ENCODE measurements at places on chromosomes 16 and 17. TPM values are rescaled to one million over a fixed set of nuclear protein-coding genes. Genes with fewer than 3 reads are reported as not detected.

The KRTAP3-1 gene
- total RNA-seq = not detected

The TM4SF5 gene
- not detected for total RNA-seq

GRCh38 chr17:49193513-49194296, 16.7 kb downstream of the GNGT2 start:
- no peaks in the 10 kb centered on the region for H3K4me1 ChIP-seq
- H3K27ac ChIP-seq = peak overlapping the region; percentile 99
- peak; percentile 81 for DNase-seq
- H3K4me3 ChIP-seq = peak overlapping the region; percentile 83

The CRHR1 gene
- 1.4 TPM for total RNA-seq

DNA sequence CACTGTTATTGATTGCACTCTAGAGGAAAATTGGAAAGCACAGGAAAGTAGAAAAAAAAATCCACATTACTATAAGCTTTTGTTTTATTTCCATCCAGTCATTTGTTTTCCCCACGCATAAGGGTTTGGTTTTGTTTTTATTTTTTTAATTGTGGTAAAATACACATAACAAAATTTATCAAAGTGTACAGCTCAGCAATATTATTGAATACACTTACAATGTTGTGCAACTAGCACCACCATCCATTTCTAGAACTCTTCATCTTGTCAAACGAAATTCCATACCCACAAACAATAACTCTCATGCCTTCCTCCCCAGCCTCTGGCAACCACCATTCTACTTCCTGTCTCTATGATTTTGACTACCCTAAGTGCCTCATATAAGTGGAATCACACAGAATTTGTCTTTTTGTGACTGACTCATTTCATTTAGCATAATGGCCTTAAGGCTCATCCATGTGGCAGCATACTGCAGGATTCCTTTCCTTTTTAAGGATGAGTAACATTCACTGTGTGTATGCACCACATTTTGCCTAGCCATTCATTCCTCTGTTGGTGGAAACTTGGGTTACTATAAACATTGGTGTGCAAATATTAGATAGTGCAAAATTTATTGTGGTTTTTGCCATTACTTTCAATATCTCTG, 11.1 kb downstream of the SPPL2C start:
- H3K27me3 ChIP-seq = no peaks in the 10 kb centered on the region
- H3K4me3 ChIP-seq = no peak overlapping the region
- no peaks in the 10 kb centered on the region for H3K4me1 ChIP-seq
- no peaks in the 10 kb centered on the region for H3K36me3 ChIP-seq

DNA sequence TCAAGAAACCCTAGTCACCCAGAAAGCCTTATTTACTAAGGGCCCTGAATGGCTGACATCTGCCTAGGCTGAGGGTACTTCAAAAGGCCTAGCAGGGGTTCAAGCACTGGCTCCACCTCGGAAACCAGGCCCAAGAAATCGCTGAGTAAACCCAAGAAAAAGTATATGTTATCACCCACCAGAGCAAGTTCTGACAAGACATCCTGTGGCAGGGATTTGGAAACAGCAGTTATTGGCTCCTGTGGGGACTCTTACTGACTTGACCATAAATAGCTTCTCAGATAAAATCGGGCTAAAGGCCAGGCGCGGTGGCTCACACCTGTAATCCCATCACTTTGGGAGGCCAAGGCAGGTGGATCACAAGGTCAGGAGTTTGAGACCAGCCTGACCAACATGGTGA, 12.2 kb downstream of the ATP6V0D1 start:
- no peak overlapping the region for H3K4me3 ChIP-seq
- H3K36me3 ChIP-seq = no peaks in the 10 kb centered on the region
- H3K27ac ChIP-seq = no peak overlapping the region

The KREMEN2 gene
- total RNA-seq = 0.18 TPM

The P3H4 gene
- total RNA-seq = 15.1 TPM

The PLEKHG4 gene
- total RNA-seq = 28.7 TPM

GRCh38 chr17:37318931-37319594, 56.7 kb upstream of the C17orf78 start:
- H3K27me3 ChIP-seq = no peaks in the 10 kb centered on the region
- no peak overlapping the region for H3K4me3 ChIP-seq
- H3K4me1 ChIP-seq = no peaks in the 10 kb centered on the region
- no peaks in the 10 kb centered on the region for H3K36me3 ChIP-seq

The KRT32 gene
- total RNA-seq = 0.18 TPM

GRCh38 chr16:75237398-75238131, 13.9 kb downstream of the BCAR1 start:
- DNase-seq = peak; percentile 43
- peak overlapping the region; percentile 79 for H3K27ac ChIP-seq
- no peaks in the 10 kb centered on the region for H3K36me3 ChIP-seq
- peaks cover 15% of the 10 kb centered on the region for H3K4me1 ChIP-seq
- no peak overlapping the region for H3K4me3 ChIP-seq
- no peaks in the 10 kb centered on the region for H3K27me3 ChIP-seq

The KRT12 gene
- not detected for total RNA-seq

The ALDH3A1 gene
- total RNA-seq = 1.1 TPM

GRCh38 chr17:63140255-63140654, 174.2 kb downstream of the TANC2 start:
- H3K36me3 ChIP-seq = no peaks in the 10 kb centered on the region
- H3K4me3 ChIP-seq = no peak overlapping the region
- H3K27me3 ChIP-seq = no peaks in the 10 kb centered on the region
- H3K4me1 ChIP-seq = no peaks in the 10 kb centered on the region
- no peak overlapping the region for H3K27ac ChIP-seq

The DNAH2 gene
- total RNA-seq = 2.4 TPM

The ODAD4 gene
- 1.4 TPM for total RNA-seq

The NPB gene
- 1.1 TPM for total RNA-seq

GRCh38 chr17:81722184-81723120, 10.4 kb downstream of the SLC25A10 start:
- H3K4me3 ChIP-seq = no peak overlapping the region
- no peak overlapping the region for H3K27ac ChIP-seq
- DNase-seq = peak; percentile 48
- H3K4me1 ChIP-seq = peaks cover 4% of the 10 kb centered on the region
- H3K36me3 ChIP-seq = no peaks in the 10 kb centered on the region

DNA sequence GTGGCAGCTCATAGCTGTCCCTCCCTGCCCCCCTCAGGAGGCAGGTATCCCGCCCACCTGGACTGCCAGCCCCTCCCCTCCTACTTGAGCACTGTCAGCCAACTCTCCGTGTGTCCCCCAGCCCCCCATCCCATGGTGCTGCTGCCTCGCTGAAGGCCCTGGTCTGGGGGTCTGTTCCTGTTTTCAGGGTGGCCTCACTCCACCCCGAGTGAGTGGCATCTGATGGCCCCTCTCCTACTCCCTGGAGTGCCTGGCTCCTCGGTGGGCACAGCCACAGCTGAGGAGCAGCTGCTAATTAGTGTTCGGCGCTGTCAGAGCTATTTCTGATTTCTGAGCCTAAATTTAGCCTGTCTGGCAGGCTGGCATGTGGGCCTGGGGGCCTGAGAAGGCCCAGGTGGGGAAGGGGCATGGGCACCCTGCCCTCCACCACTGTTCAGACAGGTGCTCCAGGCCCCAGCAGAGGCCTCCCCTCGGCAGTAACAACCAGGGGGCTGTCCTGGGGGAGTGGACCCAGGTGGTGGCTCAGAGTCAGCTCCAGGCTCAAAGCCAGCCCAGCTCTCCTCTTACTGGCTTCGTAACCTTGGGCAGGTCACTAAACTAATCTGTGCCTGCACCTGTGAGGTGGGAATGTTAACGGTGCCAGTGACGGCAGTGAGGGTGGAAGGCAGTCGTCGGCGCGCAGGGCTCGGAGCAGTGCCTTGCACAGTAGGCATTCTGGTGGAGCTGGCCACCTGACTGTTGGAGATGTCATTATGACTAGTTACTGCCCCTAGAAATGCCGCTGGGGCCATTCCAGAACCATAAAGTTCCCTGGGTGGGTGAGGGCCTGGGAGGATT, 6.5 kb downstream of the FMNL1 start:
- no peaks in the 10 kb centered on the region for H3K27me3 ChIP-seq
- no peak overlapping the region for H3K4me3 ChIP-seq
- DNase-seq = no peak
- H3K27ac ChIP-seq = no peak overlapping the region

GRCh38 chr16:50235581-50235980, 30.8 kb upstream of the ADCY7 start:
- no peak overlapping the region for H3K4me3 ChIP-seq
- no peaks in the 10 kb centered on the region for H3K36me3 ChIP-seq
- no peak for DNase-seq

DNA sequence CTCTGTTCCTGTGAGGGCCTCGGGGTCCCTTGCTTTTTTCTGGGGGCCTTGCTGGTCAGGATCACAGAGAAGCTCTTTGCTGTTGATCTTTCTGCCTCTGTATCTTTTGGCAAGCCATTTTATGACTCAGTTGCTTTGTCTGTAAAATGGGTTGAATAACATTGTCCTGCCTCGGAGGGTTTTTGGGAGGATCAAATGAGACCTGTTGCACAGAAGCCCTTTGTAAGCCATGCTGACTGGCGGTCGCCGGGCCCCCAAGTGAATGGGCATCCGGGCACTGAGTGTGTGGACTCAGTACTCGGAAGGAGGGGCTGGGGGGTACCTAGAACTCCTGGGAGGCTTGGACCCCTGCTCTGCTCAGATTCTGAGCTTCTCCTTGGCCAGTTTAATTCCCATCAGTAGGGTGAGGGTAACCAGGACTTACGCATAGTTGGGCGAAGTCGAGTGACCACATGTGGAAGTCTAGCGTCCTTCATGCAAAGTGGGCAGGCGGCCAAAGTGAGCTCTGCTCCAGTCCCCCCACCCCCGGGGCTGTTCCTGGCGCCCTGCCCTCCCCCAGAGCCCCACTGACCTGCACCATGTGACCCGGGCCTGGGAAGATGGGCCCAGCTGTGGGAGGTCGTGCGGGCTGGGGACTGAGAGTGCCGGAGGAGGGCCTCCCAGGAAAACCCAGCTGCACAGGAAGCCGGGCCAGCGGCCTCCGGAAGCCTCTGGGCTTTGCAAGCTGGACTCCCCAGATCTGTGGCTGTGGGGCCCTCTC, 284.0 kb downstream of the SEC14L1 start:
- no peaks in the 10 kb centered on the region for H3K27me3 ChIP-seq
- H3K4me3 ChIP-seq = no peak overlapping the region
- peaks cover 55% of the 10 kb centered on the region for H3K4me1 ChIP-seq
- H3K36me3 ChIP-seq = no peaks in the 10 kb centered on the region
- H3K27ac ChIP-seq = peak overlapping the region; percentile 90

The ATP2C2 gene
- not detected for total RNA-seq

The C17orf50 gene
- total RNA-seq = not detected

GRCh38 chr16:17481736-17482135, 11.0 kb upstream of the XYLT1 start:
- H3K27me3 ChIP-seq = no peaks in the 10 kb centered on the region
- no peak overlapping the region for H3K27ac ChIP-seq
- no peaks in the 10 kb centered on the region for H3K36me3 ChIP-seq
- no peak for DNase-seq

DNA sequence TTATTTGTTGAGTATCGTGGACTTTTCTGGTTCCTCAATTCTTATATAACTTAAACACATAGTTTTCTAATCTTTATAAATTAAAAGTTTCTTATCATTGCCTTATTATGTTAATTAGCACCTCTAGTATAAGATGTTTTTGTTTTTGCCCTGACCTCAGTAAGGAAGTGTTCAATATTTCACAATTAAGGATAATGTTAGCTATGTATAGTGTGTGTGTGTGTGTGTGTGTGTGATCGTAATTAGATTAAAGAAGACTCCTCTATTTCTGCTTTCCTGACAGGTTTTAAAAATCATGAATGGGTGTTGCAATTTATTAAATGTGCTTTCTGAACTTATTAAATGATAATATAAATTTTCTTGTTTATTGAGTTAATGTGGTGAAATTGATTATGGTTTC, 12.0 kb downstream of the IL21R start:
- H3K4me1 ChIP-seq = no peaks in the 10 kb centered on the region
- no peak overlapping the region for H3K27ac ChIP-seq
- DNase-seq = no peak
- H3K27me3 ChIP-seq = no peaks in the 10 kb centered on the region
- no peak overlapping the region for H3K4me3 ChIP-seq

- no peaks in the 10 kb centered on the region for H3K4me1 ChIP-seq
- no peak for DNase-seq
- no peaks in the 10 kb centered on the region for H3K36me3 ChIP-seq
- H3K4me3 ChIP-seq = no peak overlapping the region
These were observed 558.0 kb upstream of the KIF2B start for GRCh38 chr17:53264730-53265129.

The MMP25 gene
- 0.72 TPM for total RNA-seq

DNA sequence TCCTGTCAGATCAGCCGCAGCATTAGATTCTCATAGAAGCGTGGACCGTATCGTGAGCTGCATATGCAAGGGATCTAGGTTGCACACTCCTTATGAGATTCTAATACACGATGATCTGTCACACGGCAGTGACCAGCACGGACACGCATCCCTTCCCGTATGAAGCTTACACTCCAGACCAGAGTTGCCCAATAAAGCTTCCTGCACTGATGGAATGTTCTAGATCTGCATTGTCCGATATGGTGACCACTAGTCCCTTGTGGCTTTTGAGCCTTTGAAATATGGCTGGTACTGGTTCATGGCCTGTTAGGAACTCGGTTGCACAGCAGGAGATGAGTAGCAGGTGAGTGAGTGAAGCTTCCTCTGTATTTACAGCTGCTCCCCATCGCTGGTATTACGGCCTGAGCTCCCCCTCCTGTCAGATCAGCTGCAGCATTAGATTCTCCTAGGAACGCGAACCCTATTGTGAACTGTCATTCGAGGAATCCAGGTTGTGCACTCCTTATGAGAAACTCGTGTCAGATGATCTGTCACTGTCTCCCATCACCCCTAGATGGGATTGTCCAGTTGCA, 49.8 kb upstream of the ZCCHC14 start:
- no peak overlapping the region for H3K27ac ChIP-seq
- no peak overlapping the region for H3K4me3 ChIP-seq
- H3K4me1 ChIP-seq = peaks cover 8% of the 10 kb centered on the region
- no peaks in the 10 kb centered on the region for H3K36me3 ChIP-seq
- H3K27me3 ChIP-seq = no peaks in the 10 kb centered on the region
- DNase-seq = no peak

The KCNH6 gene
- not detected for total RNA-seq

DNA sequence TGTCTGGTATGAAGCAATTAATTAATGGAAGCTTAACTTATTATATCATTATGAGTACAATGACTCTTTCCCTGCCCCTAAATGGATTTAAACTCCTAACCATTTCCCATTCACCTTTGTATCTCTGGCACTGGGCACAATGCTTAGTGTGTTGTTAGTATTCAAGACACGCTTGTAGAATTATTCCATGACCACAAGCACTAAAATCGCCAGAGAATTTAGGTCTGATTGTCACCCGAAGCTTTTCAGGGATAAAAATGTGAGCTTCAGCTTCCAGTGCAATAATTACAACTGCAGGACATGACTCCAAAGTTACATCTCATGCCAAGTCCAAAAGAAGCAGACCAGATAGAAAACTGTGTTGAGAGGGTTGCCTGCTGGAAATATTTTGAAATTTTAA, 101.6 kb downstream of the CDH8 start:
- H3K27me3 ChIP-seq = no peaks in the 10 kb centered on the region
- no peak overlapping the region for H3K27ac ChIP-seq
- no peak for DNase-seq
- no peak overlapping the region for H3K4me3 ChIP-seq
- no peaks in the 10 kb centered on the region for H3K4me1 ChIP-seq
- no peaks in the 10 kb centered on the region for H3K36me3 ChIP-seq

The CWC25 gene
- total RNA-seq = 16.4 TPM
